ENCODE measurements at places on chromosomes 13 and 19.
A peak's percentile ranks its signal among the peaks of the same experiment; 100 is the strongest.

DNA sequence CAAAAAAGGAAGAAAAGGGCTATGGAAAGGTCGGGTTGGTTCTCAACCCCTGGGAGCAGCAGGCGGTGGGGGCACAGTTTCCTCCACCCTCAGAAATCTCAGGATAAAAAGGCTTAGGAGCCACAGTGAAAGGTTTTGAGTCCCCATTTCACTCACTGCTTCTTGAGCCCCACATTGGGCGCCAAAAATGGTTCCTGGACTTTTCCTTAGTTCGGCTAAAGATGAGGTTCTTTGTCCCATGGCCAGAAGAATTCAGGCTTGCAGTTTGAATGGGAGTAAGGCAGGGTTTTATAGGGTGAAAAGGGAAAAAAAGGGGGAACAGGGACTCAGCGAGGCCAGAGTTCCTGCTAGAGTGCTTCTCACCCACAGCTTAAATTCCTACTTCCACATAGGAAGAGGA is 179.5 kb downstream of the GGACT start:
- no peak for DNase-seq

DNA sequence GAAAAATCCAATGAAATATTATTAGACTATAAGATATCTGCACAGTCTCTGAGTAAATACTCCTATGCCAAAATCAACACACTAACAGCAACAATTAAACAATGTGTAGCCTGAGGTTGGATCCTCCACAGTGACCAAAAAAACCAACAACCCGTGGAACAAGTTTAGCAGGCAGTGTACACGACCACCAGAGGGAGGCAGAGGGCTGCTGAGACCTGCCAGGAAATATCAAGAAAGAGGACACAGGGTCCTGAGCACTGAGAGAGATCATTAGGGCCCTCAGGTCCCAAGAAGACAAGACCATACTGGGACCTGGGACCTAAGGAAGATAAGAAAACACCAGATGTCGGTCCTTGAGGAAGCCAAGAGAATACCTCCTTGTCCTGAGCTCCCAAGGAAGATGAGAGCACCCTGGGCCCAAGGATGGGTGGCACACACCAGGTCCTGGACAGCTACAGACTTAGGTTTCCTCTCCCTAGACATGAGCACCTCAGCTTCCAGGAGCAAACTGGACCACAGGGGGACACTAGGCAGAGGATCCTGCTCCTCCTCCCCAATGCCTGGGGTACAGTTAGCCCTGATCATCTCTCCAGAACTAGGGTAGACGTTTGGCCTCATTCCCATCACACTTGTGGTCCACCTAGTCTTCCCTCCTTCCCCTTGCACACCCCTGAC is 822 bp upstream of the ZNF274 start:
- DNase-seq, result peak; percentile 70

DNA sequence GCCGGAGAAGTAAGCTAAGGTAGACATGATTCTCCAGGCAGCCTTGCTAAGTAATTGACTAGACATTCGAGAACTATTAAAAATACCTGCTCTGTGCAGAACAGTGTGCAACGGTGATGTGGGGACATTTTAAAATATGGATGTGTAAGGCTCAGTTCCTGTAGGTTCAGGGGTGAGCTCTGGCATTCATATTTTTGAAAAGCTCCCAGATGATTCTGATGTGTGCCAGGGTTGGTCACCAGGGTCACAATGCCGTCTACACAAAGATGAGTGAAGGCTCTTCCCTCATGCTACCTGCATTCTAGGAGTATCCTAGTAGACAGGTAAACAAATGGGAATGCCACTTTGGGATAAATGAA is 702 bp upstream of the EPSTI1 start:
- DNase-seq, result no peak

DNA sequence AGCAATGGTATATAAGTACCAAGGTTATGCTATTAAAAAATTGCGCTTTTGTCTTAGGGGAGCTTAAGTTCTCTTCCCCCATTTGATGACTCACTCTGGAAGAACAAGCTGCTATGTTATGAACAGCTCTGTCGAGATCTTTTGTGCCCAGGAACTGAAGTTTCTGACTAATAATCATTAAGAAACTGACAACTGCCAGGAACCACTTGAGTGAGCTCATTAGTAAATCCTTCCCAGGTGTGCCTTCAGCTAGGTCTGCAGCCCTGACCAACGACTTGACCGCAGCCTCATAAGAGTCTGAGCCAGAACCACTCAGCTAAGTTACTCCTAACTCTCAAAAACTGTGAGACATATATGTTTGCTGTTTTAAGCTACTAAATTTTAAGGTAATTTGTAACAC is 147.8 kb downstream of the SLITRK6 start:
- DNase-seq, result peak; percentile 95

GRCh38 chr19:42313096-42313839 is at the start of gene TMEM145:
Gene TMEM145 (plus strand): TSS chr19:42313309. CDS start chr19:42313377, 68 bp downstream.
- DNase-seq, result peak; percentile 59

DNA sequence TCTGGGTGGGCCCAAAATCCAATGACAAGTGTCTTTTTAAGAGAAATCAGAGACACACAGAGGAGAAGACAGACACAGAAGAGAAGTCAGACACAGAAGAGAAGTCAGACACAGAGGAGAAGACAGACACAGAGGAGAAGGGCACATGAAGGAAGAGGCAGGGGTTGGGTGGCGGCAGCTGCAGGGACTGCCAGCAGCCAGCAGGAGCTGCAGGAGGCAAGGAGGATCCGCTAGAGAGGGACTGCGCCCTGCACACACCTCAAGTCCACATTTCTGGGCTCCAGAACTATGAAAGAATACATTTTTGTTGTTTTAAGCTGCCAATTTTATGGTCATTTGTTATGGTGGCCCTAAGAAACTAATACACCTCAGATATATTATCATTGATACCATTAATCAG is 140.6 kb downstream of the ZIC5 start:
- no peak for DNase-seq

GRCh38 chr13:97855570-97856303 is 97.7 kb upstream of the IPO5 start:
- peak; percentile 77 for DNase-seq

GRCh38 chr13:19606152-19606551 is 27.3 kb upstream of the MPHOSPH8 start:
- DNase-seq, result peak; percentile 87

- DNase-seq, result peak; percentile 75
These were observed 79.7 kb downstream of the LMO7 start for GRCh38 chr13:75715601-75716523.

DNA sequence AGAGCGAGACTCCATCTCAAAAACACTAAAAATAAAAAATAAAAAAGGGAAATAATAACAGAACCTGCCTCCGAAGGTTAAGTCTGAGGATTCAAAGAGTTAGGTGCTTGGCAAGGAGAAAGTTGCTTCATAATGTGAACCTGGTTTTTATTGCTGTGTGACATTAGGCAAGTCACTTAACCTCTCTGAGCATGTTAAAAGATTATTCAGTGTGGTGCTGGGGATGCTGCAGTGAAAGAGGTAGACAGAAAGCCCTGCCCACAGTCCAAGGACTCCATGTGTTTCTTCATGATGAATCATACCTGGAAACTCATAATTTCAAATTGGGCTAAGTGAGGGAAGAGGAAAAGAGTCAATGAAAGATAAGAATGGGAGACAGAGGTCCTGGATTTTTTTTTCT is 2.4 kb downstream of the IL27RA start:
- peak; percentile 60 for DNase-seq

Measured in epithelial cell of esophagus (primary cell).